ENCODE measurements at places on chromosomes 2 and 18.

DNA sequence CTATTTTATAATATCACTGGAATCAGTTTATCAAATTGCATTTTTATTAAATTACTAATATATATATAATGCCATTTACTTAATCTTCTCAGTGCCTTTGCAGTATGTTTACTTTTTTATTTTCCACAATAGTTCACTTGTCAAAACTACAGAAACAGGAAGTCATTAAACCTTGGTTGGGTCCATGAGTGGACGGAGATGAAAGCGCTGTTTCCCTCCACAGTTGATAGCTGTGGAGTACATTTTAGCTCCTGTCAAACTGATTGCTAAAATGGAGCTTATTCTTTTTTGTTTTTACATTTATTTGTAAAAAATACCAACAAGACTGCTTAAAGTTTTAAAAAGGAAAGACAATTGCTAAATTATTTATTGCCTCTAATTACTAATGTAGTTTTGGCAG, 19.2 kb downstream of the MFF start:
- no peak for DNase-seq

DNA sequence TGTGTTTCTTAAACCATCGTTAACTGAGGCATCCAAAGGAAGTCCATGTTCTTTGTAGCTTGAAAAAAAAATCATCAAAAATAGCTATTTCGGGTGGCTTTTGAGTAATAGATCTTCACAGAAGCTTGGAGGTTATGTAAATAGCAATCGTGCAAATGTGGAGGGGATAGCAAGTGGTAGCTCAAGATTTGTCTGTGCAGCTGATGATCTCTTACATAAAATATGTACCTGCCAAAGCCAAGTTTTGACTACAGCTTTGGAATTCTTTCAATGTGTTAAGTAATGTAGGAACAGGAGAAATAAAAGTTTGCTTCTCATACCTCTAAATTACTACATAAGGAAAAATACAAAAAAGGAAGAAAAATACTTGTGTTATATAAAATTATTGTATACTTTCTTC, 1432.0 kb downstream of the DPP10 start:
- no peak for DNase-seq

- DNase-seq = no peak
Measured at GRCh38 chr2:215055891-215056290, 82.5 kb downstream of the ABCA12 start.

DNA sequence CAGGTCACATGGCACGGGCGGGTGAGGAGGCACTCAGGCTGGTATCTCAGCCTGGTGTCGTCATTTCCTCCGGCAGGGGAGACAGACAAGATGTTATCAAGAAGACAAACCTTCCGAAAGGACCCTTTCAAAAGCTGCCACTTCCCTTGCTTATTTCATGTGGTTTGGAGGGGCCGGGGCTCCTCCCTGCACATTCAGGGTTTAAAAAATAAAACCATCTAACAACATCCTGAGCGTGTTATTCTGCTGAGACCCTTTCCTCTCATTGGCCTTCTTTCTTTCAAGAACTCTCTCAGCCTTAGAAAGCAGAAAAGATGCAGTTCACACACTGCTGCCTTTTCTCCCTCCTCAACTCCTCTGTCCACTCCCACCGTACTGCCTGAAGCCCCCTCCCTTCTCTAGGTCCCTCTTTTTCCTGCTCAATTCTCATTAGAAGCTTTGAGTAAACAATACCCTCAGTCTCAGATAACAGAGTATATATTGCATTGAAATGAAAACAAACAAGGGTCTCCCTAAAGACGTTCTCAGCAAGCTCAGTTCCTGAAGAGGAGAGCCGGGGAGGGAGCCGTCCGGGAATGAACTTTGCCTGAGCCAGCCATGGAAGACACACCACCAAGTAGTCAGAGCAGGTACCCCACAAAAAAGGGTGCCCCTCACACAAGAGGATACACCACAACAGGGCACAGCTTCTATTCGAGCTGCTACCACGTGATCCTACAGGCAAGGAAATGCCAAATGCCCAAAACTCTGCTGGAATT, 9.7 kb downstream of the SMAD7 start:
- DNase-seq = no peak

GRCh38 chr2:199569336-199569735, 111.6 kb upstream of the SATB2 start:
- no peak for DNase-seq

GRCh38 chr2:37609782-37610181, 61.7 kb downstream of the CDC42EP3 start:
- DNase-seq = no peak

GRCh38 chr2:165513479-165513878, 44.0 kb downstream of the CSRNP3 start:
- no peak for DNase-seq

DNA sequence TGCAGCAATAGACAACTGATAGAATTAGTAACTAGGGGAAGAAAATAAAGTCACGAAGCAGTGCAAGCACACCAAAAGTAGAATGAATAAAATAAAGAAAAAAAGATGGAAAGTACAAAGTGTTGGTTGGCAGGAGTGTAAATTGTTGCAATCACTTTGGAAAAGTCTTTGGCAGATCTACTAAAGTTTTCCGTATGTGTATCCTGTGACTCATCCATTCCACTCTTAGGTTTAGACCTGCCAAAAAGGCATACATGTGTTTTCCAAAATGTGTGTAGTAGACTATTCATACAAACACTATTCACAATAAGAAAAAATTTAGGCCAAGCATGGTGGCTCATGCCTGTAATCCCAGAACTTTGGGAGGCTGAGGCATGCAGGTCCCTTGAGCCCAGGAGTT, 282.1 kb upstream of the FSIP2 start:
- no peak for DNase-seq

GRCh38 chr2:195671563-195671962, 14.5 kb downstream of the SLC39A10 start:
- DNase-seq = no peak

DNA sequence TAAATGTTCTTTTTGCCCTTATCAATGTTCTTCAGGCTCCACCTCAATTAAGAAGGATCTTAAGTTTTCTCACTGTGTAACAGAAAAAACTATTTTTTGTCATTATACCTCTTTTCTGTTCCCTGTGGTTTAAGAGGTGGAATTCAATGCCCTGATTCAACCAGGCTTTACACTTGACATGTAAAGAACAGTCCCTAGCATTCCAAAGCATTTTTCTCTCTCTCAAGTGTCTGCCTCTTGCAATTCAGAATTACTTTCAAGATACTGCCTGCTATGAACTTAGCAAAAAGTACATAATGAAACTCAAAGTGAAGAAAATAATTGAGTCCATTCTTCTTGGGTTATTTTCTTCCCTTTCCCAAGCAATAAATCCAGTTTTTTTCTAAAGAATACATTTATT, 160.6 kb upstream of the NOL4 start:
- DNase-seq = no peak

DNA sequence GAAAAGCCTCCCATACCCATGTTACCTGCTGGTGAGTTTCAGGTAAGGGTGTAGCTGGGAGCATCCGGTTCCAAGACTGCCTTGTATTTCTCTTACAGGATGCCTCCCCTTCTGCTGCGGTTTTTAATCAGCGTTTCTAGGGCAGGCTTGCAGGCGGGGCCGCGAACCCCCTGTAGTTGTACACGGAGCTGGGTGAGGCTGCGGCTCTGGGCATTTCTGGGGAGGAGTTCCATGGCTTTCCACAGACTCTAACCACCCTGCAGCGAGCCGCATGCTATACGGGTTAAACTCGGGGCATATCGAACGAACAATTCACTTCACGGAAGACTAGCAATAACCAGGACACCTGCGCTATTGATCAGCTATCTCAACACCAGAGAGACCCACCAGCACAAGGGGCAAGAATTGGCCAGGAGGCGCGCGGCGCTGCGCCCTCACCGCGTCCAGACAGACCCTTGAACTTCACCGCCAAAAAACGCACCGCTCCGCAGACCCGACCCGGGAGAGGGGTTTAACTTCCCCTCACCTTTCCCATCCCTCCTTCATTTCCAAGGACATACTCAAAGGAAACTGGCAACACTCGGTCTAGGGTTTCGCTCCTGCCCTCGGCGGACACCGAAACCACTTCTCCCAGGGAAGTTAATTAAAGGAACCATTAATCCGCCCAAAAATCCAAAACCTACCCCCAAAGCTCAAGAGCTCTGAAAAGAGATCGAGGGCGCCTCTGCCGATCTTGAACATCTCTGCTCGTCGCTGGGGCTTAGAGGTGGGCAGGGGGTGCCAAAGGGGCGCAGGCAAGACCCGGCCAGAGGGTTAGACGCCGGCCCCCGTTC, 909 bp downstream of the TGFA start:
- no peak for DNase-seq

- DNase-seq = no peak
Measured at GRCh38 chr2:152523091-152523490, 188.1 kb downstream of the FMNL2 start.

- no peak for DNase-seq
Measured at GRCh38 chr2:162749994-162750393, 88.6 kb downstream of the KCNH7 start.

DNA sequence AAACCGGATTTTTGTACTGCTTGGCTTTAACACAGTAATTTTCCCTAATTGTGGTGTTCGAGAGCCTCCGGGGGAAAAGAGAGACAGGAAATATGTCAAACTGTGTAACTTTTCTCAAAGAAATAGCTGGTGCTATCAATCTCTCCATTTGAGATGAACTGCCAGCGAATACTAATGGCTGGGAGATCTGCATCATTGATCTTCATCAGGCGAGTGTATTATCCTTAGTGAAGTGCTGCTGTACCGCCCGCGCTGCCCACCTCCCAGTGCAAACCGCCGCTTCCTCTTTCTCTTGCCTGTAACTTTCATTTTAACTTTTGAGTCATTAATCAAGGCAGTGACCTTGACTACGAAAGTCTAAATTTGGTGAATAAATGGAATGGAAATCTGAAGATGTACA, 246.1 kb upstream of the ST6GAL2 start:
- no peak for DNase-seq

DNA sequence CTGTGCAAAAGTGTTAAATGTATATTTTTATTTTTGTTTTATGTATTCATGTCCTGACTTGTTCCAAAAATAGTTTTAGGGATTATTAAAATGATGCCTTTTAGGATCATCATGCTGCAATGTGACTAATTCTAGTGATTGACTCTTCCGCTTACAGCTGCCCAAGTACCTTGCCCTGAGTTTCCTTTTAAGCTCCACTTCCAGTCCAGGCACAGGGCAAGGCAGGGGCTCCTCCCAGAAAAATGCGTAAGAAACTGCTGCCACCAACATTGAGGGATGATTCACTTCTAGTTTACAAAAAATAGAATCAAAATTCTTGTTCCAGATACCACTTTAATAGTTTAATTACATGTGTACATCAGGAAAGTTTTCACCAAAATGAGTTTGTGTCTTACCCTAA, 116.4 kb downstream of the IRS1 start:
- no peak for DNase-seq

GRCh38 chr18:48816554-48816953, 134.2 kb downstream of the SMAD7 start:
- DNase-seq = no peak

DNA sequence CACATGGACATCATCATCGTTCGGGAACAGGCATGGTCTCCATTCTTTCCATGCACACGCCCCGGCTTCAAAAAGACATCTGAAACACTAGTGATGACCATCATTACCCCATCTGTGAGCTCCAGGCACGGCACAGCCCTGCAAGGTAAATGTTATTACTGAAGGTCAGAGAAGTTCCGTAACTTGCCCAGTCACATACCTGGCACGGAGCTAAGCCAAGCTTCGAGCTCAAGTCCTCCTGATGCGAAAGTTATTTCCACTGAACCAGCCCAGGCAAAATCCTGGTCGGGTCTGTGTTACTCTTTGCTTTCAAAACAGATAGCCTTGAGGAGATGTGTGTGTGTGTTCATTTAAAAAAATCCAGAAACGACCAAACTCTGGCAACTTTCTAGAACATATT, 22.8 kb downstream of the FHL2 start:
- DNase-seq = no peak

Measured in NT2/D1 (cell line).